ENCODE measurements at places on chromosomes 5 and 9. TPM values are rescaled to one million over a fixed set of nuclear protein-coding genes. Genes with fewer than 3 reads are reported as not detected.
A peak's percentile ranks its signal among the peaks of the same experiment; 100 is the strongest.

DNA sequence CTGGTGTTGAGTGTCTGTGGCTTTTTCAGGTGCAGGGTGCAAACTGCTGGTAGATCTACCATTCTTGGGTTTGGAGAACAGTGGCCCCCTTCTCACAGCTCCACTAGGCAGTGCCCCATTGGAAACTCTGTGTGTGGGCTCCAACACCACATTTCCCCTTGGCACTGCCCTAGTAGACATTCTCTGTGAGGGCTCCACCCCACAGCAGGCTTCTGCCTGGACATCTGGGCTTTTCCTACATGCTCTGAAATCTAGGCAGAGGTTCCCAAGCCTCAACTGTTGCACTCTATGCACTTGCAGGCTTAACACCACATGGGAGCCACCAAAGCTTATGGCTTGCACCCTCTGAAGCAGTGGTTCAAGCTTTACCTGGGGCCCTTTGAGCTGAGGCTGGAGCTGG, 80.9 kb downstream of the BARX1 start:
- DNase-seq, result no peak
- H3K27ac ChIP-seq, result no peak overlapping the region
- H3K36me3 ChIP-seq, result peaks cover 2% of the 10 kb centered on the region
- no peaks in the 10 kb centered on the region for H3K4me1 ChIP-seq
- H3K27me3 ChIP-seq, result peaks cover 3% of the 10 kb centered on the region

DNA sequence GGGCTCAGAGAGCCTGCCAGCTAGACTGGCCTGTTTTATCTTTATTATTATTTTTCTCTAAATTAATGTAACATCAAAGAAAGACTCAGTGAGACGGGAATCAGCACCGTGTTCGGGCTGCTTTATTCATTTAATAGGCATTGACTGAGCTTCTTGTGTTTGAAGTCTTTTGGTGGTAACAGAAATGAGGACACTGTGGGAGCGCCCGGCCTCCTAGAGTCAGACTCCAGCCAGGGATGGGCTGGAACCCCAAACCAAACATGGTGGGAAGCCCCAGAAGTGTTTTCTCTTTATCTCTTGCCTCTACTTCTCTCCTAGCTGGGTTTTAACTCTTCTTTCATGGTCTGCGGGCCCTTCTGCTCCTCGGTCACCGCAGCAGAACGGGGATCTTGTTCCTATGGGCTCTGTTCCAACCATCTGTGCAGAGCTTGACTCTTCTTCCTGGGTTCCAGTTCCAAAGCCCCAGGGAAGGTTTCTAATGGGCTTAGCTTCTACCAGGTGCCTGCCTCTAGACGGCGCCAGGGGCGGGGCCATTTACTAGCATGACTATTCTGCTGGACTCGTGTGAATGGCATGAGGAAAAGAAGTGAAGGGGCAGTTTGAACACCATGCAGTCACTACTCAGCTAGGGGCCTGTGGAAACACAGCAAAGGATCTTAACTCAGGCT, 123.8 kb downstream of the FGF18 start:
- no peak overlapping the region for H3K27ac ChIP-seq
- peaks cover 9% of the 10 kb centered on the region for H3K27me3 ChIP-seq
- H3K36me3 ChIP-seq, result no peaks in the 10 kb centered on the region
- H3K4me1 ChIP-seq, result no peaks in the 10 kb centered on the region
- DNase-seq, result no peak

DNA sequence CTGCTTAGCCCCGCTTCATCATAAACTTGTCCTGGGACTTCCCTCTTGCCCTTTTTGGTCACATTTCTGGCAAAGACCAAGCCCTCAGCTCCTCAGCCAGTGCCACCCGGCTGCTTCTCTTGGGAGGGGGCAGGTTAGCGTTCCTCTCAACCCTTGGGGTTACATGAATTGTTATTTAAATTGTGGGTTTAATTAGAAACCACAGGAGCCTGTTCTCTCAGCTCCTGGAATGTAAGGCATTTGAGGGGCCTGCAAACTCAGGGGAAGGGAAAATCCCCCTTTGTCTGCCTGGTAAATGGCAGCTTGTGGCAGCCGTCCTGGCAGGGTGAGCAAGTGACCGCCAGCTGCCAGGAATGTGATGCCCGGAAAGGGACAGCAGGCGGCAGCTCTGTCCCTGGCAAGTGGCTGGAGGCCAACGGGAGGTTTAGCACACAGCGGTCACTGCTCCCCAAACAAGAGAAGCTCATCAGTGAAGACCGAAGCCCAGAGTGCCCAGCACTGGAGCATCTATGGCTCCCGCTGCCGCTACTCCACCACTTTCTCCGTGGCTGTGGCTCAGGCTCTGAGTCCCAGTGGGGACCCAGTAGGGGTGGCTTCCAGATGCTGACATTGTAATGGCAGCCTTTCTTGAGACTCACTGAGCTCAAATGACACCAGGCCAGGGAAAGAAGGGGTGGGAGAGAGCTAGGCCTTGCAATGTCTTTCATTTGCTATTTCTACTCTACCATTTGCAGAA, 51.7 kb downstream of the SHB start:
- peak overlapping the region; percentile 66 for H3K27ac ChIP-seq
- no peaks in the 10 kb centered on the region for H3K27me3 ChIP-seq
- DNase-seq, result no peak
- H3K4me1 ChIP-seq, result peaks cover 44% of the 10 kb centered on the region
- no peak overlapping the region for H3K4me3 ChIP-seq

GRCh38 chr5:149604321-149604720, 23.0 kb downstream of the ARHGEF37 start:
- no peaks in the 10 kb centered on the region for H3K27me3 ChIP-seq
- H3K4me3 ChIP-seq, result no peak overlapping the region
- no peak overlapping the region for H3K27ac ChIP-seq
- peaks cover 1% of the 10 kb centered on the region for H3K36me3 ChIP-seq
- no peak for DNase-seq
- peaks cover 1% of the 10 kb centered on the region for H3K4me1 ChIP-seq

The C9orf153 gene
- total RNA-seq, result 0.69 TPM

The THG1L gene
- 12.4 TPM for total RNA-seq

The STK32A gene
- 1.3 TPM for total RNA-seq
